Inflammatory macrophage treated with lipopolysaccharide for 1 hour (primary cell): ENCODE measurements at places on chromosomes 4 and X.

DNA sequence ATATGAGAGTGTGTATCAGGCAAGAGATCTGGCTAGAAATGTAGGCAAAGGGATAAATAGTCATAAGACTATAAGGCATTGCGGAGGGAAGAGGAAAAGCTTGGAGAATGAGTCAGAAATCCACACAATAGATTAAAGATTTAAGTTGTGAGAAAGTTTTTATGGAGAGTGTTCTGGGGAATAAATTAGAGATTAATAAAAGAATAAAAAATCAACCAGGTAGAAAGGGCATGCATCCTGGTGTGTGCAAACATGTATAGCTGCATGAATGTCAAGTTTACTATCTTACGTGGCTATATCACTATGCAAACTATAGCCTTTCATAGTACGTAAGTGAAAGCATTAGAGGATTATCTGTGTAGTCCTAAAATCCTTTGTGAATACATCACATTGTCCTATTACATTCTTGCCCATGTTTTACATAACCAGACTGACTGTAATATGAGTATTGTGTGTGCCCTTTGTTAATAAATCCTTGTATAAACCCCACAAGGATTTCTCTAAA is 36.9 kb downstream of the SNCA start:
- DNase-seq, result no peak

DNA sequence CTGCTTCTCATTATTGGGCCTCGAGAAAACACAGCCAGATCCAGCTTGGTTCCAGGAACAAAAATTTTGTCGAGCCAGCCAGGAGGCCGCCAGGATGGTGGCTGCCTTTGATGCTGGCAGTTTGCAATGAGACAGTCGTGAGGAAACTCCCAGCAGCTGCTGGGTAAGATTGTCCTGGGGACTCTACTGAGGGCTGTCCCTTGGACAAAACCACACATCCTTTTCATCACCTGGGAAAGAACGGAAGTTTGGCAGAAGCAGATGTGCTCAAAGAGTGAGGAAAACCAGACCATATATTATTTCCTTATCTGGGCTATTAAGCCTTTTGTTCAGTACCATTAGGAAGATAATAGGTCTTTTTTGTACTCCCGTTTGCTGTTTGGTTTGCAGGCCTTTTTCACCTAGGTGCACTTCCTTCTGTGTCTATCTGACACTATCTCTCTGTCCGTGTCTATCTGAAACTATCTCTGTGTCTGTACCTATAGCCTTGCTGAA is 13.4 kb upstream of the PAPSS1 start:
- no peak for DNase-seq

DNA sequence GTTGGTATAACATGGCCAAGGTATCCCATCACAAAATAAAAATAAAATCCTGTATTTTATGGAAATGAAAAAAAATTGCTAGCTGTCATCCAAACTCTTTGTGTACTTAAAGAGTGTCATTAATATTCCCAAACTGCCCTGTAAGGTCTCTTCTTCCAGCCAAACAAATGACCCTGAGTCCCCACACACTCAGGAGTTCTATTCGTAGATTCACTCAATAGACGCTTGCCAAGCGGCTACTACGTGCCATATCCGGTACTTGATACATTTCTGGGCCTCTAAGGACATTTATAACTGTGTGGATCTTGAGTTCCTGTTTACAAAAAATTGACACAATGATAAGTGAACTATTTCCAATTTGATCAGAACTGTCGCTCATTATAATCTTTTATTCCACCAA is 245.1 kb downstream of the SCFD2 start:
- no peak for DNase-seq

GRCh38 chr4:120630427-120630826 is 292.1 kb downstream of the PRDM5 start:
- no peak for DNase-seq

GRCh38 chr4:27145597-27145996 is 285.0 kb downstream of the STIM2 start:
- no peak for DNase-seq

- no peak for DNase-seq
Measured at GRCh38 chrX:39873117-39873516, 224.6 kb downstream of the BCOR start.

GRCh38 chr4:146585761-146586333 is 52.8 kb upstream of the POU4F2 start:
- DNase-seq, result peak; percentile 91

DNA sequence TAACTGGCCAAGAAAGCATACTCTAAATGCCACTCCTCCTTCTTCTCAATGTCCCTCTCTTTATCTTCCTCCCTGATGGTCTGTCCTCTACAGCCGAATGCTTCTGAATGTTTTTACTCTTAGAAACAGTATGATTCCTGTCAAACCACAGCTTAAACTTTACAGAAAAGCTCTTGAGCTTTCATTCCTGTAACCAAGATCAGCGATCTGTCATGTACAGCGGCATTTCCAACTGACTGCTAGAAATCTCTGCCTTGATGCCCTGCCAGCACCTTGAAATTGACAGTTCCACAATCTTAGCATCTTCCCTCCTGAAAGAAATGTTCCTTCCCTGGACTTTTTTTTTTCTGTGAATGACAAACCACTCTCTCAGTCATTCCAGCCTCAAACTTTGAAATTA is 11.5 kb upstream of the GATB start:
- DNase-seq, result no peak

DNA sequence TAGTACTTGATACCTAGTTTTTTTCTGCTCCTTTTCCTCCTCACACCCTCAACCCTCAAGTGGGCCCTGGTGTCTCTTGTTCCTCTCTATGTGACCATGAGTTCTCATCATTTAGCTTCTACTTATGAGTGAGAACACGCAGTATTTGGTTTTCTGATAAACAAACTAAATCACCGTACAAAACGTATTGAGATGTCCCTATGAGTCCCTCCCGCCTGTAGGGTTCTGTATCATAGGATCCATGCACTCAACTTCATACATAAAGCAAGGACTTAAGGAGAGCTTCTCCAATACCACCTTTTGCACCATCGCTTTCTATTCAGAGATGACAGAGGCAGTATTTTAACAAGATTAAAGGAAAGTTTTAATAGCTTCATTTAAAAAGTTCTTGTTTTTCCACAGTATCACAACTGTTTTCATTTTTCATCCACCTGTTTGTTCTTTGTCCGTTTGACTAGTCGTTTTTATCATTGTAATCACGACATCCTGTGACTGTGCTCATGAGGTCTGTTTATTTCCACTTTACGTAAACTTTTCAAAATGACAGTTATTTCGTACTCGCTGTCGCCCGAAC is 457 bp upstream of the RAB9A start:
- DNase-seq, result no peak

DNA sequence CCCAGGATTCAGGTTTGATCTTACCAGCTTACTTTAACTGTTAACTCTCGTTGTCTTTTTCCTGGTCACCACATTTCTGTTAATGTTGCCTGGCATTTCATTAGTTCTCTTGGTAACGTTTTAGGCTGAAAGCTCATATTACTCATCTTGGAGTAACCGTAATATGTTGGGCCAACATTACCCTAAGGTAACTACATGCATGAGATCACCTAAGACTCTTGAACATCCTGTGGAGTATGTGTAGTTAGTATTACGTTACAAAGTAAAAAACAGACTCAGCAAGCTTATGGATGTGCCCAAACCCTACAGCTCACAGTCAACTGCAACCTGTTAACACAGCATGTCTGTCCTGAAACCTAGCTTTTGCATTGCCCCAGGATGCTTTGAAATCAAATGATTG is 203.3 kb upstream of the HS3ST1 start:
- DNase-seq, result no peak

DNA sequence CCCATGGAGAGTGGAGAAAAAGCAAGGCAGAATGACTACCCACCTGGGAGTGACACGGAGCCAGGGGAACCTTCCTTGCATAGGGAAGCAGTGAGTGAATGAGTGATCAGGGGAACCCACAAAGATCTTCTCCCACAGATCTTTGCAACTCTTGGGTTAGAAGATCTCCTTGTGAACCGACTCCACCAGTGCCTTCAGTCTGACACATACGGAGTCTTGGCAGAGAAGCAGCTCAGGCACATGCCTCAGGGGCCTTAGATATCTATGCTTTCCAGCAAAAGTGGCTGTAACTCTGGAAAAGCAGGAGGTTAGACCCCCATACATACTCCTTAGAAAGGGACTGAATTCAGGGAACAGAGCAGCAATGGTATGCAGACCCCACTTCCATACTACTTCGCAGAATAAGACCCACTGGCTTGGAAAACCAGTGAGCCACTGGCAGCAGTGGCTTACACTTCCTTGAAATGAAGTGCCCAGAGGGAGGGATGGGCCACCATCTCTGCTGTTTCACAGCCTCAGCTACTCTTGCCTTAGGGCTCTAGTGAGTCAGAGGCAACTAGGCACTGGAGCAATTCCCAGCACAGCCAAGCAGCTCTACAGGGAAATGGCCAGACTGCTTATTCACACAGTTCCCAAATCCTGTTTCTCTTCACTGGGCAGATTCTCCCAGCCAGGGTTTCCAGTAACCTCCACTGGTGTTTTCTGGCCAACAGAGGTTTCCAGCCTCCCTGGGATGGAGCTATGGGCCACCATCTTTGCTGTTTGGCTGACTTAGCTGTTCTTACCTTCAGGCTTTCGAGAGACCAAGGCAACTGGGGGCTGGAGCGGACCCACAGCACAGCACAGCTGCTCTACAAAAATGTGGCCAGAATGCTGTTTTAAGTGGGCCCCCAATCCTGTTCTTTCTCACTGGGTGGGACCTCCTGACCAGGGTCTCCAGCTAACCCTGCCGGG is 82.8 kb upstream of the TCEAL2 start:
- DNase-seq, result no peak

GRCh38 chrX:76109654-76110053 is 63.2 kb upstream of the PBDC1 start:
- DNase-seq, result no peak

- no peak for DNase-seq
Measured at GRCh38 chr4:9816285-9816684, 34.9 kb downstream of the DRD5 start.

DNA sequence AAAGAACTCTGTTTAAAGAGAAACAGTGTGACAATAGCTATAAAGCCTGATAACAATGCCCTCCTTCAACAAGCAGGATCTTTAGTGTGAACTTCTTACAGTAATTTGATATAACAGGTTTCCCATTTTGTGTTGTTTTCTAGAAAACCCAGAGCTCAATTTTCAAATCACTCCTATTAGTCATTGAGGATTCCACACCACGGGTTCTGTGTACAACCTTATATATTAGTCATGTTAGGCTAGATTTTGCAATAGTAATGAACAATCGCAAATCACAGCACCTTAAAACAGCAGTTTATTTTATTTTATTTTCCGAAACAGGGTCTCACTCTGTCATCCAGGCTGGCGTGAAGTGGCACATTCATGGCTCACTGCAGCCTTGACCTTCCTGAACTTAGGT is 1020.9 kb upstream of the INTU start:
- no peak for DNase-seq

- no peak for DNase-seq
Measured at GRCh38 chr4:173379929-173380328, 9.2 kb downstream of the SAP30 start.

DNA sequence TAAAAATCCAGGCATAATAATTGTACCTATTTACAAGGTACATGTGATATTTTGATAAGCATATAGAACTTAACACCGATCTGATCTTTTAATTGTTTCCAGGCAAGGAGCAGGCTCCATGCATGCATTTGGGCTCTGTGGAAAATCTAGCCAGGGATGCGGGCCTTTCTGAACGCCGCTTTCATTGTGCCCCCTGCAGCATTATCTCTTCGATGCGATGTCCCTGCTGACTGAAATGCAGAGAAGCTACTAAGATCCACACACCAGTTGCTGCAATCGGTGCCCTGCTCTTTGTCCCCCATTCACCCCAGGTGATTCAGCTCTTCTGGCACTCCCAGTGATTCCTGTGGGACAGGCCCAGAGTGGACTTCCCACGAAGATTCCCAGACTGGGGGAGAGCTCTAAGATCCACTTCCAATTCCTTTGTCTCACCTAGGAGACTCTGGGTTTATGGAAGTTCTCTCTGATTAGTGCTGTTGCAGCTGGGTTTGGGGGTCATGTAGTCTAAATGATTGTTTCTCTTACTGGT is 254.3 kb upstream of the AGA start:
- DNase-seq, result no peak

- no peak for DNase-seq
Measured at GRCh38 chr4:188175288-188175687, 36.0 kb downstream of the TRIML1 start.

GRCh38 chr4:25915353-25915705 is 1.3 kb downstream of the SMIM20 start:
- no peak for DNase-seq

- no peak for DNase-seq
Measured at GRCh38 chr4:164251257-164251656, 502.7 kb upstream of the SMIM31 start.

GRCh38 chr4:53695540-53696463 is 104.5 kb upstream of the LNX1 start:
- DNase-seq, result peak; percentile 25

DNA sequence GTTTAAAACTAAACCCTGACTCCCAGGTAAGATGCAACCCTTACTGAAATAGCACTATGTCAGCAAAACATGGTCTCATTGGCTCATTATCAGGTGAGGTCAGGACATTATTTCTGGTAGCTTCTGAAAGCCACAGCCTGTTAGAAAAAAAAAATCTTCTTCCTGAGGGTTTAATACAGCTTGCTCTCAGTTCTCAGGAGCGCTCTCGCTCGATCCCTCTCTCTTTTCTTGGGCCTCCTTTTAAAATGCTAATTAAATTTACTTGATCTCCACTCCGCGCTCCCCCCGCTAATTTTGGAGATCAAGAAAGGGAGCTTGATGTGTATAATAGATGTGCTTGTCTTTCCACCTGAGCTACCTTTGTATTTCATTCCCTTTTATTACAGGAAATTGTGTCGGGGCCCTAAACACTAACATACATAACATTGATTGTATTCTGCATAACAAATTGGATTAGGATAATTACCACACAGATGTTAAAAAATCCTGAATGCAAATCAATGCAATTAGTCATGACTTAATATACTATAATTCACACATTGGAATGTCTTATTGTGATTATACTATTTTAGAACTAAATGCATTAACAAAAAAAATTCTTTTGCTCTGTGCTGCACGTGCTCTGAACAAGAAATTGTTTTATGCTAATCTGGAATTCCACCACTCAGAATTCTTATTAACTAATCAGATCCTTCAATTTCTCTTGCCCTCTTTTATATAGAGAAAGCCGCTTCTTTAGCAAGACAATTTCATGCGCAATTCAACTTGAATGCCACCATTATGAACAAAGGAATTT is 101.6 kb upstream of the TEX13D start:
- DNase-seq, result no peak

GRCh38 chr4:164892018-164892417 is 15.0 kb downstream of the APELA start:
- no peak for DNase-seq
